ENCODE measurements at places on chromosomes 11 and 22.

DNA sequence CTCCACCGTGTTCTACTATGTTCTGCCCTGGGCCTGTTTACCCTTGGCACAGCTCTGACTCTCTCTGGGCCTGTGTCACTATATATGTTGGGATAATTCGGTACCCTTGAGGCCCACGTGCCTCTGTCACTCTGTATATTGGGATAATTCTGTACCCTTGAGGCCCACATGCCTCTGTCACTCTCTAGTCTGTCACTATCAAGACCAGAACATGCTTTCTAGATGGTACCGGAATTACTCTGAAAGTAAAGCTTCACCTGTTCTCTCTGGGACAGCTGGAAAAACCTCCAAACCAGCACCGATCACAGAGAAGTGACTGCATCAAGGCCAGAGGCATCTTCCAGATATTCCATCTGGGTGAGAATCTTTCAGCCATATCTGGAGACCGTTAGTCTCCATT, 9.3 kb upstream of the FCHSD2 start:
- DNase-seq = no peak

- DNase-seq = no peak
Observed at GRCh38 chr11:106466521-106467080, 389.1 kb downstream of the AASDHPPT start.

GRCh38 chr11:26105762-26106423, 226.0 kb upstream of the ANO3 start:
- DNase-seq = no peak

DNA sequence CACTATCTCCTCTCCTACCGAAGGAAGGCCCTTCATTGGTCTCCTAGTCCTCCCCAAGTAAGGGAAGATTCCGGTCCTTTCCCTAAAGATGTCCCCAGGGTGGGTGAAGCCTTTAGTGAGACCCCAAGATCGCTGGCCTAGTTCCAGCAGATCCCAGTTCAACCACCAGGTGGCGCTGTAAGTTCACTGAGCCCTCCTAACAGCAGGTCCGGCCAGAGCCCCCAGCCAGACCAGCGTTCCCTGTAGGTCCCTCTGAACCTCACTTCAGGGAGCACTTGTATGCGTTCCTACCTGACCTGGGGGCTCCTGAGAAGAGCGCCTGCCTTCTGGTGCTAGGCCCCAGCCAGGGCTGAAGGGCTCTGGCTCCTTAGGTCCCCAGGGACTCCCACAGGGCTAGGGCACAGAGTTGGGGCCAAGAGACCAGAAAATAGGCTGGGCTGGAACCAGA, 38.1 kb downstream of the LMO1 start:
- peak; percentile 41 for DNase-seq

DNA sequence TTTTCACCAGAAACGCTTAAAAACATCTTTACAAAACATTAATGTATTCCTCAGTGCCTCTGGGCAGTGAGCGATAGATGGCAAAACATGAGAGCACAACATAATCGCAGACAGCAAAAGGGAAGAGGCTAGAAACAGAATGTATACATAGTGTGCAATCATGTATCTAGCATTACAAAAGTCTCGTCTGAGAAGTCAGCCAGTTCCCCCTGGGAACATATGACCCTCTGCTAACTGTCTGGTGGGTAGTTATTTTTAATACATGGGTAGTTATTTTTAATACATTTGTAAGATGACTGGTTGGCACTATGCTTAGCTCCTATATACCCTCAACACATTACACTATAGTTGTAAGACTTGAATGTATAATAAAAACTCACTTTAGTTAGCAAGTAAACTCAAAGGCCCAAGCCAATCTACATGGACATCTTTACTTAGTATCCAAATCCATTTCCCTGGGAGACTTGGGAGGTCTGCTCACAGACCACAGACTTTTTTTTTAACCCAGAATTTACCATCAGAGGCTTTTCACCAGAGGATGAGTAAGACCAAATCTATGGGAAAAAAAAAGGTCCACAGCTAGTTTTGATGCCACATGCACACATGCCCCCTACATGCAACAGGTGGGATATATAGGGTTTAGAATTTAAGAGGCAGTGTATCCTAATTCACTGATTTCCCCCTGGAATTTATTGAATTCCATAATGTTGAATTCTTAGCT, 71.7 kb downstream of the AMBRA1 start:
- DNase-seq = no peak
